Renal cortex interstitium (tissue), 15 donors: ENCODE measurements at places on chromosomes 11 and 22.

DNA sequence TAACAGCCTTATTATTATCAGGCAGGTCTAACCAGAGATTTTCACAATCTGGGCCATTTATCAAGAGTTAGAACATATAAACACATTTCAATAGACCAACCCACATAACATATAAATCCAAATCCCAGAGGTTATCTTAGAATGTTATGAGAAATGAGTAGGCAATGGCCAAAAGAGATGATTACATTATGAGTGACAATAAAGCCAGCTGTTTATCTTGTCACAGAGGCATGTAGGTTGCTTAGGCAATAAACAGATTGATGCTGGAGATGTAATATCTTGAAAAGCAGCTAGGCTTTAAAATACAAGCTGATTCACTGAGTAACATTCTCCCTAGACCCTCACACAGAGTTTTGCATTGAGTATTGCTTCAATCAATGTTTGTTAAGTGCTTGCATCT lies 148.5 kb upstream of the SESN3 start:
- DNase-seq = no peak

GRCh38 chr11:123590296-123590912 lies 64.0 kb downstream of the SCN3B start:
- DNase-seq = peak; percentile 48

DNA sequence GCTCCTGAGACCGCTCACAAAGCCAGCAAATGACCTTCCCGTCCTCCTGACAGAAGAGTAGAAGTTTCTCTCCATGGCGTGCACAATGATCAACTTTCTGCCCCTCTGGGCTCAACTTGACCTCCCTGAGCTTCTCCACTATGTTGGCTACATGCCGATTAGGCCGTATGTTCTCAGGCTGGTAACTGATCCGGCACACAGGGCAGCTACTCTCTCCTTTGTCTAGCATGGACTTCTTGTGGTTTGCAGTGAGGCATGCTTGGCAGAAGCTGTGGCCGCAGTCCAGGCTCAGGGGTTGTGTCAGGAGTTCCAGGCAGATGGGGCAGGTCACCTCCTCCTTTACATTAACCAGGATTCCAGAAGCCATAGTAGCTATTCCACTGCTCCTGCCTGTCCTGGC lies 5.1 kb downstream of the TRIM5 start:
- DNase-seq = no peak

- no peak for DNase-seq
Measured at GRCh38 chr22:39469681-39470450, 13.1 kb downstream of the MGAT3 start.

GRCh38 chr11:111422494-111423249 lies 43.6 kb upstream of the POU2AF1 start:
- DNase-seq = peak; percentile 51

GRCh38 chr11:1027483-1028290 lies 8.8 kb downstream of the MUC6 start:
- no peak for DNase-seq

DNA sequence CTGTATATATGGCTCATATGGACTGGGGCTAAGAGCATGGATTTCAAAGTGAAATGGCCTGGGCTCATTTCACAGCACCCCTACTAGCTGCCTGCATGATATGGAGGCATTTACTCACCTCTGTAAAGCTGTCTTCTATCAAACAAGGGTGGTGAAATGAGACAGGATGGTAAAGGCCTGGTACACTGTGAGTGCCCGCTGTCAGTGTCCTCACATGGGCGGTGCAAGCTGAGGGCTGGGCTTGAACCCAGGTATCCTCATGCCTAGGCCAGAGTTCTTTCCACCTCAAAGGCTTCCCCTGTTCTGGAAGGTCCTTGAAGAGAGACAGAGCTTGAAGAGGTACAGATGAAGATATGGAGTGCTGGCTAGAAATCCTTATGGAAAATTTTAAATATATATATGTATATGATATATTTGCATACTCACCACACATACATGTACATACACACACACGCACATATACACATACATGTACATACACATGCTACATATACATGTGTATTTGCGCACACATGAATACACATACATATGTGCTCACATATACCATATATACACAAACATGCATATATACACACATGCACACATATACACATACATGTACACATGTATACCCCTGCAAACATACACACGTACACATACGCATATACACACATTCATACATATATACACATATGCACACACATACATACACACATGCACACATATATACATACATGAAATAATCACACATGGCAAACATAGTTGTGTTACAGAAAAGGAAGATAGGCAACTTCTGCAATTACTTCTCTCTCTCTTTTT lies 44.7 kb downstream of the MICAL2 start:
- DNase-seq = no peak

DNA sequence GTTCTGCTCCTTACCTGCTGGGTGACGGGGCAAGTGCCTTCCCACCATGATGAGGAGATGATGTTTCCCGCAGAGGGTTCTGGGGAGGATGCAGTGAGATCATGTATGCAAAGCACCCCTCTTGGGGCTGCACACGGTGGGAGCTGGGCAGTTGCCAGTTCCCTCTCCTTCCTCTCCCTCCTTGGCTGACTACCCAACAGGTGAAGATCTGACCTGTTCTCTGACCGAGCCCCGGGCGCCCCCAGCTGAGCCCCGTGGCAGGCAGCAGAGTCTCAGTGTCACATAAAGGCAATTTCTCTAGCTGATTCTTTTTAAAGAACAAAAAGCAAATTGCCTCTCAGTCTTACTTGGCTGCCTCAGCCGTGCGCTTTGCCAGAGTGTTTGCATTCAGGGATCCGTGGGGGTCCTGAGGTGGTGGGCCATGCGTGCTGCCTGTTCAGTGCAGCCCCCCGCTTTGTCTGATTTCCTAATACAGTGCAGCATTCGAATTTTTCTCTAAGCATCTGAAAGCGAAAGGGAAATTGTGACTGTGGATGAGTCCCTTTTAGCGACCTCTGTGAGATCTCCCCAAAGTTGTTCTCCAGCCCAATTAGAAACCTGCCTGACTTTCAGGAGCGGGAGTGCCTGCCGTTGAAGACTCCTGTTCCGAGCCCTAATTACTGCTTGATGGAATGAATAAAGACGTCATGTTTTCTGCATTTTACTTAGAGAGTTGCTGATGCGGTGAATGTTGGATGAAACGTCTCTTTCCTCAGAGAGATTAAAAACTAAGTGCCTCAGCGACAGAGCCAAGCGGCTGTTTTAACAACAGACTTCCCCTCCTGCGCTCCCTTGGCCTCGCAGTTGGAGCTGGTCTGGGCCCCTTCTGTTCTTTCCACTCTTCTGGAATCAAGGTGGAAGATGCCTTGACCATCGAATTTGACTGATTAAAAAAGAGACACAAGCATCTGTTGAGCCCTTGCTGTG lies 86.0 kb downstream of the GRIK4 start:
- DNase-seq = no peak

GRCh38 chr11:35540526-35540925 lies 15.1 kb upstream of the PAMR1 start:
- DNase-seq = no peak

DNA sequence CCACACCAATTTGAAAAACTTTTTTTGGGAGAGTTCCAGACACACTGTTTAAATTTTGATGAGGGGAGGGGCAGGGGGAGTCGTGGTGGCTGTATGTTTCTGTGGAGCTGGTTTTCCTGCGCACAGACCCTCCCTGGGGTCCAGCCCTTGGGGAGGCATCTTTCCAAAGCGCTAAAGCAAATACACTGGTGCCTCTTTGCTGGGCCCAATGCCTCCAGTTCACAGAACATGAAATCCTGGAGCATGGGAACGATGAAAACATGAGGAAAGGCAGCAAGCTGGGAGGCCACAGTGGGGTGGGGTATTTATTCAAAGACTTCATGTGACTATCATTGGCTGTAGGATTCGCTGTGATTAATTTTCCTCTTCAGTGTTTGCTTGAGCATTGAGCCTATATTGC lies 135.3 kb downstream of the CCDC34 start:
- no peak for DNase-seq

DNA sequence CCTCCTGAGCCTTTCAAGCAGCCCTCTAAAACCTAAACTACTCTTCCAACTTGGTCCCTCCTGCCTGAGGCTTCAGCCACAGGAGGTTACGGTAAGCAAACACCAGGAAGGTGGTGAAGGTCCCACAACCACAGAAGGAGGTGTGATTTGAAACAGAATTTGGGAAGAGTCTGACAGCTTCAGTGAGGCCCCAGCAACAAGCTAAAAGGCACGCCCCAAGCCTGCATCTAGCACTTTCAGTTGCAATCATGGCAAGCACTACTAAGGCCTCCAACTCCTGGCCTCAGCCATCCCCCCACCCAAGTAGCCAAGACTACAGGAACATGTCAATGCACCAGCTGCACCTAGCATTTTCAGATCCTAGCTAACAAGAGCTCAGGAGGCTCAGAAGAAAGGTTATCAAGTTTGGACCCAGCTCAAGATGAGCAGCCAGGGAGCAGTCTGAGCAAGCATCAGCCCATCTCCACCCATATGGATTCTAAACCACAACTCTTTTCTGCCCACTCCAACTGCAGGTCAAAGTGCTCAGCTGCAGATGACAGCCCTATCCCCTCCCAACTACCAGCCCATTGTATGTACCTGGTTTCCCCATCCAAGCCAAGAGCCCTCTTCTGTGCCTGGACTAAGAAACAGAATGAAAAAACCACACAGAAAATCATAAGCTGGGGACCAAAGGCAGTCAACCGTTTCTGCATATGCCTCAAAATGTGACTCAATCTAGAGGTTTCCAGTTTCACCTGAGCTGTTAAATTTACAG lies 10.4 kb upstream of the AHNAK start:
- no peak for DNase-seq

DNA sequence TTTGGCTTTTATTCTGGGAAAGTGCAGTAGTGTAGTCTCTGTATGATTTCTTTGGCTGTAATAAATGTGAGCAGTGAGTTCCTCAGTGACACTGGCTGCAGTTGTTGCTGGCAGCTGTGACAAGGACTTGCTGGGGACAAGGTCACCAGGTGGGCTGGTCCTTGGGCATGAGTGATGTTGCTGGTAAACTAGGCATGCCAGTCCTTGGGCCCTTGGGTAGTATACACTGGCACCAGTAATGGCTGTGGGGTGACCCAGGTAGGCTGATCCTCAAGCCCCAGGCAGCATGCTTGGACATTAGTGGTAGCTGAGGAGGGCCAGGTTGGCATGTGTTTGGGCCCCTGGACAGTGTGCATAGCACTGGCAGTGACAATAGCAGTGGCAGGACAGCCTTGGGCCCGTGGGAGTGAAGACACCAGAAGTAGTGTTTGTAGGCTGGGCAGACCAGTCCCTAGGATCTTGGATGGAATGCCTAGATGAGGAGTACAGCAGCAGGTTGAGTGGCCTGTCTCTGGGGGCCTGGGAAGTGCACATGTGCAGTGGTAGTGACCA lies 164.3 kb downstream of the GUCY1A2 start:
- DNase-seq = no peak

GRCh38 chr22:25746012-25746373 lies 4.0 kb downstream of the MYO18B start:
- no peak for DNase-seq

GRCh38 chr22:31344578-31345330 lies 1.4 kb downstream of the PATZ1 start:
- no peak for DNase-seq

GRCh38 chr22:40044870-40045834 lies 50.4 kb downstream of the FAM83F start:
- no peak for DNase-seq

GRCh38 chr11:84313830-84314359 lies 1027.7 kb upstream of the CCDC90B start:
- DNase-seq = no peak

DNA sequence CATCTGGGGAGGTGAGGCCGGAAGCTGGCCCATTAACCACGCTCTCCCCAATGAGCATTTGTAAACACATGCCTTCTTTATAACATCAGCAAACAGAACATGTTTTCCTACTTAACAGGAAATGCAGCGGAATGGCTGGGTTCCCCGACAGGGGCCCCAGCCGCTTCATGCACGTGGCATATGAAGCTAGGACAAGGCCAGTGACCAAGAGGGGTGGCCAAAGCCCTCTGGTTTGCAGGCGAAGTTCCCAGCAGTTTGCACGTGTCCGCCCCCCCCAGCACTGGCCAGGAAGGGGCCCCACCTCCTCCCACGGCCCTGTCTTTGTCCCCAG lies 38.7 kb upstream of the LINC01488 start:
- peak; percentile 51 for DNase-seq

DNA sequence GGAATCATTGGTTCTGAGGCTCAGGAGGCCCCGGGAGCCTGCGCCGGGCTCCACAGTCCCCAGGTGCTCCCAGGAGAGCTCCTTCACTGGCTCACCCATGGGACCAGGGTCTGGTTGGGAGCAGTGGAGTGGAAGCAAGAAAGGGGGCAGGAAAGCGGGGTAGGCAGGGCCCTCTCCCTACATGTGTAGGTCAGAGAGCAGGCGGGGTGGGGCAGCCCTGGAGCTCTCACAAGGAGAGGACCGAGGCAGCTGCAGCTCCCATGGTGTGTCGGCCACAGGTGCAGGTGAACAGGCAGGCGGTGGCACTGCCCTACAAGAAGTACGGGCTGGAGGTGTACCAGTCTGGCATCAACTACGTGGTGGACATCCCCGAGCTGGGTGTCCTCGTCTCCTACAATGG lies 28.3 kb downstream of the MUC2 start:
- DNase-seq = no peak

DNA sequence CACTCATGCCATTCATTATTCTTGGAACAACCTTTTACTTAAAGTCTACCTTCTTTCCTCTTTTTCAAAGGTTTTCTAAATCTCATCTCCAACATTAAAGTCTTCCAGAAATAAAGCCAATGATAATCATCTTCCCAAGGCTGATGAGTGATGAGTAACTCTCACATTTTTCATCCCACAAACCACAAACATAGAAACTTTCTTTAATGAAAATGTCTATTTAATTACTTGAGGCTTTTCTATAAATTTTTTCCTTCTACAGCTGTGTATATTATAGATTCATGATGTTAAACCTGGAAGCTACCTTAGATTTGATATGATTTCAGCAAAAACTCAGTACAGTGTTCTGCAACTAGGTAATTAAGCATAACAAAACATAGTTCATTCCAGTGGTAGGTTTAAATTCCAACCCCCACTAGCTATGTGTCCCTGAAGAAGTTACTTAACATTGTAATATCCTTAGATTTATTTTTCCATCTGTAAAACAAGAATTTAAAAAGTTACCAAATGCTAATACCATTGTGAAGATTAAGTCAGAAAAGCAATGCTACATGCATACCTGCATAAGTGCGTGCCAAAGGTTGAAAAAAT lies 845.4 kb downstream of the KCNA4 start:
- no peak for DNase-seq

DNA sequence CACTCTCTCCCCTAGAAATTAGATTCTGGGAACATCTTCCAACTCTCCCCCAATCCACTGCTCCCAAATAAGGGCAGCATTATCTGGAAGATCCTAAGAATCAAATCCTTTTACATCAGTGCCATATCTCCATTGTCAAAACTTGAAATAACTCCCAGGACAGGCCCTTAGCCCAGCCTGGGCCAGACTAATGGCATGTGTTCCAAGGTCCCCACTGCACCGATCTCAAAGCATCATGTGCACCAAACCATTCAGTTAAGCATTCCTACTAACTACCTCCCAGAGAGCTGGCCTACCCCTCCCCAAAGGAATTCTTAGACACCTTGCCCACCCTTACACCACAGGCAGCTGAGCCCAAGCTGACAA lies 44.2 kb upstream of the POU2AF1 start:
- no peak for DNase-seq
